ENCODE measurements at places on chromosomes 3 and 15.

DNA sequence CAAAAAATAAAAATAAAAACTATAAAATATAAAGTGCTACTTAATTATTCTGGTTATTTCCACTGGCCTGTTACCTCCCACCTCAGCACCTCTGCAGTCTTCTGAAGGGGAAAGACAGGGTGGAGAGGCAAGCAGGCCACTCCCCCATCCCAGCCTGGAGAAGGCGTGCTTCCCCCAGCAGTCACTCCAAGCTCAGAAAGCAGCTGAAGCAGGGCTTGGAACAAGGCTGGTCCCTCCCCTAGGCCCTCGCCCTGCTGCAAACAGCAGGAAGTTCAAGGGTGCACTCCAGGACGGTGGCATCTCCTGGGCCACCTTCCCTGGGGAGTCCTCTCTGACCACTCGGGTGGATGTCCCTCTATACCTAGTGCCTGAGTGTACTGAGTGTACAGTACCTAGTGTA is 21.4 kb downstream of the CACNA2D2 start:
- no peak for DNase-seq

DNA sequence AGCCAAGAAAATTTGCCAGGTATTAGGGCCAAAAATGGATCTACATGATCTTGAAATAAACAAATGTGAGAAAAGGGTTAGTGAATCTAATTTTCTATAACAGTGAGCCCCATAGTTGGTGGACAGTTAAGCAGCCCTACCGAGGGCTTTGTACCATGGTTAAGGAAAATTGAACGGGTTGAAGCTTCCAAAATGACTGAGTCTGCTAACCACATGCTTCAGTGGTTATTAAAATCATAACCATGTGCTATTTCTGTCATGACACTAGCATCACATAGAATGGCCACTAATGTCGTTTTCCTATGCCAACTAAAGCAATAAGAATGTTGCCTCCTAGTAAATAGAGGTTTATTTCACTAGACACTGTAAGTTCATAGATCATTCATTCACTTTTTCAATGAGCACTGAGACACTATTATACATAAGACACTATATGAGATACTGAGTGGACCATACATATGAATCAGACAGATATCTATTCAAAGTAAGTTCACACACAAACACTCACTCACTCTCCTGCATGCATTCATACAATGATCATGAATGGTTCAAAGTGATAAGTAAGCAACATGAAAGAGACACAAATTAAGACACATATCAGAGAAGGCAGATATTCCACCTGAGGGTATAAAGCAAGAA is 4.3 kb downstream of the SST start:
- no peak for DNase-seq

DNA sequence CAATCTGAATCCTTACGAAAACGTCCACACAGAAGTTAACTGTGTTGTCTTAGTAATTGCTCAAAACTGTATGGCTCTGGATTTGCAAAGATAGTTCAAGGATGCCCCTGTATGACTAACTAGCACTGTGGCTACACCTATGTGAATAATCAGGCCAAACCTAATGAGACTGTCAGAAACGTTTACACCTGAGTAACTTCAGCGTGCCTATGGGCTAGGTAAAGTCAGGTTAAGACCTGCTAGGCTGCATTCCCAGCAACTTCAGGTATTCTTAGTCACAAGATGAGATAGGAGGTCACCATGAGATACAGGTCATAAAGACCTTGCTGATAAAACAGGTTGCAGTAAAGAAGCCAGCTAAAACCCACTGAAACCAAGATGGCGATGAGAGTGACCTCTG is 87.8 kb upstream of the PLXND1 start:
- DNase-seq, result no peak

GRCh38 chr3:61090389-61091169 is 160.7 kb downstream of the FHIT start:
- DNase-seq, result peak; percentile 38

GRCh38 chr3:120428924-120429323 is 21.9 kb downstream of the FSTL1 start:
- no peak for DNase-seq
